ENCODE measurements at places on chromosomes 5 and 9. TPM values are rescaled to one million over a fixed set of nuclear protein-coding genes. Genes with fewer than 3 reads are reported as not detected.

Gene ECSCR
- total RNA-seq, result 8.7 TPM

- no peak overlapping the region for H3K27ac ChIP-seq
- H3K36me3 ChIP-seq, result no peaks in the 10 kb centered on the region
- DNase-seq, result peak; percentile 57
- peaks cover 14% of the 10 kb centered on the region for H3K27me3 ChIP-seq
- peaks cover 16% of the 10 kb centered on the region for H3K4me1 ChIP-seq
Measured at GRCh38 chr9:126499005-126499910, 114.5 kb upstream of the LMX1B start.

GRCh38 chr9:93223260-93224180 lies 39.6 kb downstream of the WNK2 start:
- H3K4me1 ChIP-seq, result no peaks in the 10 kb centered on the region
- H3K4me3 ChIP-seq, result no peak overlapping the region
- no peaks in the 10 kb centered on the region for H3K36me3 ChIP-seq
- peaks cover 2% of the 10 kb centered on the region for H3K27me3 ChIP-seq
- DNase-seq, result no peak
- no peak overlapping the region for H3K27ac ChIP-seq

Gene DPM2
- 17.9 TPM for total RNA-seq

GRCh38 chr9:127225801-127226625 lies 38.6 kb upstream of the GARNL3 start:
- H3K36me3 ChIP-seq, result no peaks in the 10 kb centered on the region
- H3K27ac ChIP-seq, result no peak overlapping the region
- H3K4me3 ChIP-seq, result peak overlapping the region; percentile 60

GRCh38 chr9:130701059-130702022 lies 7.8 kb downstream of the EXOSC2 start:
- no peak for DNase-seq
- H3K27ac ChIP-seq, result no peak overlapping the region
- H3K4me1 ChIP-seq, result no peaks in the 10 kb centered on the region
- peaks cover 77% of the 10 kb centered on the region for H3K36me3 ChIP-seq
- no peaks in the 10 kb centered on the region for H3K27me3 ChIP-seq

GRCh38 chr9:33687779-33688178 lies 107.6 kb upstream of the PRSS3 start:
- H3K4me1 ChIP-seq, result no peaks in the 10 kb centered on the region
- no peak overlapping the region for H3K27ac ChIP-seq
- DNase-seq, result no peak
- no peaks in the 10 kb centered on the region for H3K36me3 ChIP-seq
- no peaks in the 10 kb centered on the region for H3K27me3 ChIP-seq
- no peak overlapping the region for H3K4me3 ChIP-seq

DNA sequence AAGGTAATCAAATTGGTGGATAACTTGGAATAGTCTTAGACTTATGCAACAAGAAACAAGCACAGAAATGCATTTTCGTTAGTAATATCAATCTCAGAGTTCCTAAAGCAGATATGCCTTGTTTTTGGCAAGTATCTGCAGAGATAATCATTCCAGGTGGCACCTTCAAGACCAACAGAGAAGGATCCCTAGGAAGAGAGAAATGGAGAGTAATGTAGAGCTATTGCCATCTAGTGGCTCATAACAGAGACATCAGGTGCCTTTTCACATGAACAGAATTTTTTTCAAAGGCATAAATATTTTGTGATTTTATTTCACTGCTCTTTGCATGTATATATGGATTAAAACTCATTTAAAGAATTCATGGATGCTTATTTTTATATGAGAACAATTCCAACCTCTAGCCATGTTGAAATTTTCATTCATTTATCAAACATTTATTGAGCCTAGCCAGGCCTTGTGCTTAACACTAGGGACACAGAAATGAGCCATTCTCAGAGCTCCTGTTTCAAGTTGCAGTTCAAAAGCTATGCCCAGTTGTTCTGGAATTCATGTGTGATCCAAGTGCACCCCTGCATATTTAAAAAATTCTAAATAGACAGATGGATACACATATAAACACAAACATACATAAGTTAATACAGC lies 117.5 kb upstream of the OR13F1 start:
- no peak overlapping the region for H3K27ac ChIP-seq
- H3K27me3 ChIP-seq, result no peaks in the 10 kb centered on the region
- no peaks in the 10 kb centered on the region for H3K36me3 ChIP-seq
- no peaks in the 10 kb centered on the region for H3K4me1 ChIP-seq

- no peaks in the 10 kb centered on the region for H3K4me1 ChIP-seq
- DNase-seq, result no peak
- no peaks in the 10 kb centered on the region for H3K36me3 ChIP-seq
- H3K27me3 ChIP-seq, result no peaks in the 10 kb centered on the region
- no peak overlapping the region for H3K4me3 ChIP-seq
Measured at GRCh38 chr9:78577156-78577906, 280.4 kb downstream of the PSAT1 start.

Gene CLINT1
- 44.7 TPM for total RNA-seq

- H3K4me3 ChIP-seq, result no peak overlapping the region
- no peaks in the 10 kb centered on the region for H3K27me3 ChIP-seq
- no peaks in the 10 kb centered on the region for H3K36me3 ChIP-seq
- no peaks in the 10 kb centered on the region for H3K4me1 ChIP-seq
- DNase-seq, result no peak
Measured at GRCh38 chr9:27766073-27766835, 193.0 kb upstream of the C9orf72 start.

DNA sequence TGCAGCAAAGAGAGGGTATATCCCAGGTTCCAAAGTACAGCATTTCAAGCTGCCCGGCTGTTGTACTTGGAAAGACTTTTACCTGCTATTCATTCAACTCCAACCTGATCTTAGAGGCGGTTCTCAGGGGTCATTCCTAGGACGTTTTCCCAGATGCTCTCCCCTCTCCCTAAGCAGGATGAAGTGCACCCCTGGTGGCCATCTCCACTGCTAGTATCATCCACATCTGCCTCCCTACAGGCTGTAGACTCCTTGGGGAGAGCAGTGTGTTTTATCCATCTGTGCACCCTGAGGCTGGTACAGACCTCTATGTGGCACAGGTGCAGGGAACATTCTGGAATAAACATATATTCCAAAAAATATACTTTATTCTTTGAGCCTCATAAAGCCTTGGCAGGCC lies 56.8 kb downstream of the PTPN3 start:
- no peak overlapping the region for H3K4me3 ChIP-seq
- DNase-seq, result no peak
- no peaks in the 10 kb centered on the region for H3K4me1 ChIP-seq
- no peak overlapping the region for H3K27ac ChIP-seq
- no peaks in the 10 kb centered on the region for H3K36me3 ChIP-seq

GRCh38 chr9:76475686-76476085 lies 16.7 kb downstream of the GCNT1 start:
- no peaks in the 10 kb centered on the region for H3K36me3 ChIP-seq
- DNase-seq, result no peak
- no peak overlapping the region for H3K4me3 ChIP-seq
- H3K27ac ChIP-seq, result no peak overlapping the region
- H3K27me3 ChIP-seq, result no peaks in the 10 kb centered on the region

GRCh38 chr5:127650649-127651048 lies 1.8 kb downstream of the CTXN3 start:
- no peak overlapping the region for H3K4me3 ChIP-seq
- DNase-seq, result no peak
- no peaks in the 10 kb centered on the region for H3K36me3 ChIP-seq
- no peaks in the 10 kb centered on the region for H3K27me3 ChIP-seq

DNA sequence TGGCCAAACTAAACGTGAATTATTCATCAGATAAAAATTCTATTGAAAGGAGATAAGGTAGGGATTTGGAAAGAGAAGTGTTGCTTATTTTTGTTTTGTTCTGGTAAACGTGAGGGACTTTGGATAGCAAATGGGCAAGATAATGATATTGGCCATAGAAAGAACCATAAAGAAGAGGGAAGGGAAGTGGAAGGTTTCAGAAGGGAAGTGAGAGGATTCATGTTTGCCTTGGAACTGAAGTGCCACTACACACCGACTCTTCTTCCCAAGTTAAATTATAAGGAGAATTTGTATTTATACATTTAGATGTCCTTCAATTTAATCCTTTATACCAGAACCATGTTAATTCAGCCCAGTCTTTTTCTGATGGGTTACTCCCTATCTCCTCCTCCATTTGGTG lies 42.1 kb upstream of the TAF11L2 start:
- no peaks in the 10 kb centered on the region for H3K27me3 ChIP-seq
- no peak overlapping the region for H3K27ac ChIP-seq
- H3K4me3 ChIP-seq, result no peak overlapping the region
- H3K36me3 ChIP-seq, result no peaks in the 10 kb centered on the region

Gene KCNIP1
- total RNA-seq, result 0.09 TPM

DNA sequence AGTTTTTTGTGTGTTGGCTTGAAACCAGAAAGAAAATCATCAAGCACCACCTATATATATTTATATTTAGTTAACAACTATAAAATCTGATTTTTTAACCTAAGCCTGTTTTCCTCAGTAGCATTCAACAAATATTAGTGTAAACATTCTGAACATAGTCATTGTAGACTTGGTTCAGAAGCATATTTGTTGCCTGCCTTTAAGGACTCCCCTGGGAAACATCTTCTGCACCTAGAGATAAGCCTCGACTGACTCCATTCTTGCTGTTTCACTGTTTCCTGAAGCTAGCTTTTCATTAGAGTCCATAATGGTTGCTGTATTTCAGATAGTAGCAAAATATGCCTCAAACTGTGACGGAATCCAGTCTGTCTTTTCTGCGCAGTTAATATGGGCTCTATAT lies 123.5 kb downstream of the TRIO start:
- no peaks in the 10 kb centered on the region for H3K36me3 ChIP-seq
- H3K27me3 ChIP-seq, result no peaks in the 10 kb centered on the region
- H3K4me1 ChIP-seq, result peaks cover 50% of the 10 kb centered on the region
- H3K27ac ChIP-seq, result no peak overlapping the region

Gene HBEGF
- 1.7 TPM for total RNA-seq

DNA sequence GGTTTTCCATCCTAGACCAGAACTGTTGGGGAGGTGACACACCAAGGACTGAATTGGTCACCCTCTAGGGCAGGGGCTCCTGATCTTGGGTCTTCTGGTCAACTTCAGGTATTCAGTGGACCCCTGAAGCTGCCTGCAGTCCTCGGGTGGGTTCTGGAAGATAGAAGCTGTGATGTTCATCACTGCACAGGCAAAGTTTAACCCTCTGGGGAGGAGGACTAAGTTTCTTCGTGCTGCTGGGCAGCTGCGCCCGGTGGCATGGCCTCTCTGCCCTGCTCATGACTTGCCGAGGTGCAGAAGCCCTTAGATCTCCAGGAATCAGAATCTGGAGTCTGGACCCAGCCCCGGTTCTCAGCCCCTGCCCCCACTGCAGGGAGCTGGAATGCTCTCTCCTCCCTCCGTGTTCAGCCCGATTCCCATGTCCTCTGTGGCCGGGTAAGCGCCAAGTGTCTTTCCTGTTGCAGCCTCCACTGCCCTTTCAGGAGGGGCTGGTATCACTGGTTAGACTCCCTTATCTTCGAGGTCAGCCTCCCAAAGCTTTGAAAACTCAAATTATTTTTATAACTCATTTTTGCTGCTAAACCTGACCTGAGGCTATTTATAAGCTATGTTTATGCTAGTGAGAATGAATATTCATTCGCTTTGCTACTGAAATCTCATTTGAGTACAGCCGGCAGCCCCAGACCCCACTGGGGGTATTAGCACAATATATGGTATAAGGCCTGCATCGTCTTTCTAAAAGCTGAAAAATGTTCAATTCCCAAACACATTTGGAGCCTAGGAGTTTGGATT lies 1.7 kb downstream of the LAMC3 start:
- DNase-seq, result no peak
- H3K4me3 ChIP-seq, result no peak overlapping the region
- no peaks in the 10 kb centered on the region for H3K4me1 ChIP-seq
- H3K27me3 ChIP-seq, result peaks cover 64% of the 10 kb centered on the region
- H3K36me3 ChIP-seq, result no peaks in the 10 kb centered on the region

Gene DAPK1
- 35.5 TPM for total RNA-seq

GRCh38 chr5:137090721-137091120 lies 408.4 kb downstream of the SPOCK1 start:
- no peaks in the 10 kb centered on the region for H3K27me3 ChIP-seq
- no peak for DNase-seq
- no peaks in the 10 kb centered on the region for H3K4me1 ChIP-seq
- H3K27ac ChIP-seq, result no peak overlapping the region
- no peak overlapping the region for H3K4me3 ChIP-seq
- no peaks in the 10 kb centered on the region for H3K36me3 ChIP-seq

GRCh38 chr5:167916261-167916691 lies 375.2 kb upstream of the WWC1 start:
- H3K4me1 ChIP-seq, result no peaks in the 10 kb centered on the region
- no peaks in the 10 kb centered on the region for H3K36me3 ChIP-seq

DNA sequence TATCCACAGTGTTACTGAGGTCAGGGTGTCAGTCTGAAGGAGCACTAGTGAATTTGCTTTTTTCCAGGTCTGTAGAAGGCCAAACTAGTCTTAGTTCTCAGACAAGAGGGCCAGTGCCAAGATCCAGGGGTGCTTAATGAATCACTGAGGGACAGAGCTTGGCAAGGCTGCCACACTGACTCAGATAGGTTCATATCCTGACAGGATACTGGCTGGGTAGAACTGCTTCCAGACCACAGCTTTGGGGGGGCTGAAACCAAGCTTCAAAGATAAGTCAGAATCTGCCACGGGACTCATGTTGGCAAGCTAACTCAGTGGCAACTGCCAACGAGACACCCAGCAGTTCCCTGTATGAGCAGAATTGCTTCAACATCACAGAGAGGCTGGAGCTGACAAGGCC lies 1125.4 kb downstream of the EFNA5 start:
- no peaks in the 10 kb centered on the region for H3K27me3 ChIP-seq
- no peaks in the 10 kb centered on the region for H3K4me1 ChIP-seq
- H3K4me3 ChIP-seq, result no peak overlapping the region
- DNase-seq, result no peak
- no peak overlapping the region for H3K27ac ChIP-seq

GRCh38 chr5:107666051-107666655 lies 4.6 kb downstream of the EFNA5 start:
- H3K4me1 ChIP-seq, result peaks cover 8% of the 10 kb centered on the region
- no peak overlapping the region for H3K27ac ChIP-seq
- no peak for DNase-seq
- peaks cover 32% of the 10 kb centered on the region for H3K27me3 ChIP-seq
- H3K36me3 ChIP-seq, result no peaks in the 10 kb centered on the region

GRCh38 chr5:74633695-74634094 lies 6.8 kb downstream of the ENC1 start:
- no peak for DNase-seq
- no peak overlapping the region for H3K4me3 ChIP-seq
- H3K4me1 ChIP-seq, result peaks cover 37% of the 10 kb centered on the region
- peaks cover 49% of the 10 kb centered on the region for H3K36me3 ChIP-seq

Measured in thymus (tissue), 14 donors.